ENCODE measurements at places on chromosomes 2 and 18. TPM values are rescaled to one million over a fixed set of nuclear protein-coding genes. Genes with fewer than 3 reads are reported as not detected.

The STEAP3 gene
- 0.10 TPM for total RNA-seq

GRCh38 chr2:29014811-29015421 is 33.8 kb downstream of the TOGARAM2 start:
- DNase-seq, result peak; percentile 36

GRCh38 chr2:205510345-205510744 is 172.0 kb upstream of the NRP2 start:
- no peak for DNase-seq

DNA sequence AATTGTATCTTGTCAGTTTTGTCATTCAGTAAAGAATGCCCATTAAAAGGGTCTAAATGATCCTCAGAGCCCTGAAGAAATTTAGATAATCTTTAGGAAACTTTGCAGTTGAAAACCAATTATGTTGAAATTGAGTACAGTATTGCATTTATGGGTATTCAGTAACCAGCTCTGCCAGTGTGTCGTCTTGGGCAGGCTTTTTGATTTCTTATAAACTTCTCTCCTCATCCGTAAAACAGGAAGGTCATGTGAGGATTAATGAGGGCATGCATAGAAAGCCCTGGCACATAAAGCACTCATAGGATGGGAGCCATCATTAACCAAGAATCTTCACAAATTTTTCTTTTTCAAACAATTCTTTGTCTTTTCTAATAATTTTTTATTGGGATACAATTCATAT is 14.8 kb downstream of the PNO1 start:
- DNase-seq, result no peak

GRCh38 chr2:101047075-101047766 is 45.1 kb downstream of the RPL31 start:
- DNase-seq, result no peak

- DNase-seq, result peak; percentile 86
Observed at GRCh38 chr2:156332534-156333273, at the start of gene NR4A2. Gene NR4A2 (minus strand): TSS chr2:156332721. CDS start chr2:156330186, 2,535 bp downstream.

GRCh38 chr2:174662859-174663258 is 65.3 kb upstream of the WIPF1 start:
- DNase-seq, result no peak

GRCh38 chr18:35854095-35854494 is 118.4 kb upstream of the RMP24 start:
- DNase-seq, result no peak

Measured in T-helper 17 cell (primary cell).